ENCODE measurements at places on chromosomes 7 and 10. TPM values are rescaled to one million over a fixed set of nuclear protein-coding genes. Genes with fewer than 3 reads are reported as not detected.

The OR9A2 gene
- not detected for total RNA-seq

The GPR15LG gene
- 480 TPM for total RNA-seq

GRCh38 chr10:62650411-62650810 is 154.1 kb upstream of the ADO start:
- no peak for DNase-seq

DNA sequence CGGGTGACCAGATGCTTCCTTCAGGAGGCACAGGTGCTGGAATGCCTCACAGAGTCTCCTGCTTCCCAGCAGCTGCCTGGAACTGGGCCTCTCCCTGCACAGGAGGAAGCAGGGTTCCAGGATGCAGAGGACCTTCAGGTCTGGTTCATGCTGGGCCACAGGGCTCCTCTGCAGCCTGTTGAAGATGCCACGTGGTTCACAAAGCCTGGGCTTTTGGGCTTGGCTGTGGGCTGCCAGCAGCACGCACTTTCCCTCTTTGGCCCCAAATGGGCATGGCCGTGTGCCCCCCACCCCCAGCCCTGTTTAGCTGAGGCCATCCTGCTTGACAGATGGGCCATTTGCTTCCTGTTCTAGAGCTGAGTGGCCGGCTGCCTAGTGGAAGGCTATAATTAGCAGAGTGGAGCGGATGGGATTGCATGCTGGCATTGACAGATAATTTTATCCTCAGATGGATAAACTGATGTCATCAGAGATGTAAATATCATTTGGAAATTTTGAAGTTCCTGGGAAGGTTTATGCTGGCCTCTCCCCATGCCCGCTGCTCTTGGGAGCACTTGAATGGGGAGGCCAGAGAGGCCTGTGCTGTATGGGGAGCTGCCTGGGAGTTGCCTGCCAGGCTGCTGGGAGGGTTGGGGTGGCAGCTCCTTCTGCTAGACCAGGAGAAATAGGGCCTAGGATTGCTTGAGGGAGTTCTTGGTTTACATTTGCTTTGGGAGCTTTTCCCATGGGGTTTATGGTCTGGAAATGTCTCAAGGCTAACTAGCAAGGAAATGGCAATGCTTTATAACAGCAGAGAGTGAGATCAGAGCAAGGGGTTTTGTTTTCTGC is 28.2 kb downstream of the TSPAN15 start:
- DNase-seq: no peak

DNA sequence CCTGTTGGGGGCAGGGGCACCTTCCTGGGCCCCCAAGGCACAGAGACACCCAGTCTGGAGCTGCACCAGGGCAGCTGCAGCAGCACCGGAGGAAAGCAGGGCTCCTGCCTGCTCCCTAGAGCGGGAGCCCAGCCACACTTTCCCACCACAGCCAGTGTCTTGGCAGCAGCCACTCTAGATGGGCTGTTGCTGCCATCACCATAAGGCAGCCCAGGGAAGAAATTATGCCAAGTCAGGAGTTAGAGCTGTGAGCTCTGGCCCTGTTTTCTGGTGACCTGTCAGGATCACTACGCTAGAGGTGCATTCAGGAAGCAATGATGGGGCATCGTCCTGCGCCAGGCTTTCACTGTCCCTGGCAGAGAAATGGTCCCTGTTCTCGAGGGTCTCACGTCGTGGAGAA is 38.0 kb upstream of the ZNRF2 start:
- DNase-seq: no peak

DNA sequence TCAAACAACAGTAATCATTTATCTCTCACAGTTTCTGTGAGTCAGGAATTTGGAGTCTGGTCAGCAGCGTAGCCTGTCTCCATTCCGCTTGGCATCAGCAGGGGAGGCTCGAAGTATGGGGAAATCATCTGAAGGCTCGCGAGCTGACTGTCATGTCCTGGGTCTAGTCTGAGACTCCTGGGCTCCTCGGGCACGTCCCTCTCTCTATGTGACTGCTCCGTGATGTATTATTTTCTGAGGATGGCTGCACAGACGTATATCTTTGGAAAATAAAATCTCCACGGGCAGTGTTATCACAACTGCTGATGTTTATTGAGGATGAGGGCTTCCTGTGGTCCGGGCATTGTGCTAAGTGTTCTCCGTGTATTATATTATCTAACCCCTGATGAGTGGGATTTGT is 23.3 kb upstream of the PCGF5 start:
- no peak for DNase-seq

GRCh38 chr10:100647928-100648327 is 97.5 kb upstream of the PAX2 start:
- no peak for DNase-seq

- no peak for DNase-seq
Measured at GRCh38 chr7:71019706-71020105, 112.2 kb upstream of the GALNT17 start.

DNA sequence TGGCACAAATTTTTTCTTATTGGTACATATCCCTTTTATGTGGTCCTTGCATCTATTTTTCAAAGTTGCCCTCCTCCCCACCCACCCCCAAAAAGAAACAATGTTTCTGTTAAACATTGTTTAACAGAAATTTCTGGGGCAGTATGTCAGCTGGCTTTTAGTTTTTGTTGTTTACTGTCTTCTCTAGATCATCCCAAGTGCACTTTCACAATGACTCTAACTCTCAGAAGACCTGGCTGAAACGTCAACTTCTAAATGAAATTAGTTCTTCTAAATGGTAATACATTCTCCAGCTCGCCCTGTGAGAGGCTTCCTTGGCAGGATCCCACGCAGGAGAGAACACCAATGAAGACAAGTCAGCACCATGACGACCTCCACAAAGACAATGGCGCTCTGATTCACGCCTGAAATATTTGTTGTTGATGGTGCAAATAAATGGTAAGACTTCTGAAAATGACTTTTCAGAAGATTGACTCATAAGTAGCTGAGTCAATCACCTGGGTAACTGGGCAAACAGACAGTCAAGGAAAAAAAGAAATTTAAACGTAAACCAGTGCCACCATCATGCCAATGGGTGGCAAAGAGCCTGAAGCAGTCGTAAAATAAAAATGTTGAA is 293.7 kb downstream of the FZD1 start:
- no peak for DNase-seq

The CRHR2 gene
- total RNA-seq: not detected

The SVOPL gene
- 4.1 TPM for total RNA-seq

GRCh38 chr7:128815289-128815942 is 14.8 kb upstream of the FLNC start:
- DNase-seq: no peak

GRCh38 chr10:129836253-129836652 is 127.8 kb downstream of the EBF3 start:
- no peak for DNase-seq

GRCh38 chr10:128062881-128063563 is 63.2 kb downstream of the MKI67 start:
- DNase-seq: peak; percentile 58

DNA sequence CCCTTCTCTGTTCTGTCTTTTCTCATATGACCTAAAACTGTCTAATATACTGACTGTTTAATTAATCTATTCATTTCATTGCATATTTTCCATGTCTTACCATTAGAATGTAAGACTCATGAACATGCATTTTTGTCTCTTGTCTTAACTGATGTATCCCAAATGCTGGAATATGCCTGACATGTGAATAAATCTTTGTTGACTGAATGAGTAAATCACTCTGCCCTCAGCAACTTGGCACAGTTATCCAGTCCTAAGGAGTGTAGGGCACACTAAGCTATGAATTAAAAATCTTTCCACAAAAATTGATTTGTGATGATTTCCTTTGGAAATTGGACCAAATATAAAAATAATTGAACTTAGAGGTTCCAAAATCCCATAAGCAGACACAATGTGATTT is 111.3 kb downstream of the ETV1 start:
- DNase-seq: no peak

GRCh38 chr7:133741703-133742102 is 385.4 kb upstream of the LRGUK start:
- no peak for DNase-seq

GRCh38 chr10:62109587-62110293 is 158.9 kb downstream of the RTKN2 start:
- DNase-seq: no peak

DNA sequence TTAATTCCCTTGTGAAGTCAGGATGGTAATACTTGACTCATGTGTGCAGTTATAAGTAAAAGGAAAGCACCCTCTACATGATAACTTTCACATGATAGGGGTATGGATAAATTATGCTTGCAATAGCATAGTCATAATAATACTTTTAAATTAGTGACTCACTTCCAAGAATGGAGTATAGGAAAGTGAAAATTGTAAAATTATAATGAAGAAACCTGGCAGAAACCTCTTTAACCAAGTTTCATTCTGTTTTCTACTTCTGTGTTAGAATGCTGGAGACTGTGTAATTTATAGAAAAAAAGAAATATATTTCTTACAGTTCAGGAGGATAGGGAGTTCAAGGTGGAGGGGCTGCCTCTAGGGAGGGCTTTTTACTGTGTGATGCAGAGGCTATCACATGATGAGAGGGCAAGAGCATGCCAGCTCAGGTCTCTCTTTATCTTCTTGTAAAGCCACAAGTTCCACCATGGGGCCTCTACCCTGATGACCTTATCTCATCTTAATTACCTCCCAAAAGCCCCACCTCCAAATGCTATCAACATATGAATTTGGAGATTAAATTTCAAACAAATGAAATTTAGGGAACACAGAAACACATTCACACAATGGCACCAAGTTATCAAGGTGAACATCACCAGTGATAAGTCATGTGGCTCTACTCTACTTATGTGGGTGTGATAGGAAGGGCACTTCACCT is 43.2 kb downstream of the HDAC9 start:
- no peak for DNase-seq

The EPO gene
- not detected for total RNA-seq

DNA sequence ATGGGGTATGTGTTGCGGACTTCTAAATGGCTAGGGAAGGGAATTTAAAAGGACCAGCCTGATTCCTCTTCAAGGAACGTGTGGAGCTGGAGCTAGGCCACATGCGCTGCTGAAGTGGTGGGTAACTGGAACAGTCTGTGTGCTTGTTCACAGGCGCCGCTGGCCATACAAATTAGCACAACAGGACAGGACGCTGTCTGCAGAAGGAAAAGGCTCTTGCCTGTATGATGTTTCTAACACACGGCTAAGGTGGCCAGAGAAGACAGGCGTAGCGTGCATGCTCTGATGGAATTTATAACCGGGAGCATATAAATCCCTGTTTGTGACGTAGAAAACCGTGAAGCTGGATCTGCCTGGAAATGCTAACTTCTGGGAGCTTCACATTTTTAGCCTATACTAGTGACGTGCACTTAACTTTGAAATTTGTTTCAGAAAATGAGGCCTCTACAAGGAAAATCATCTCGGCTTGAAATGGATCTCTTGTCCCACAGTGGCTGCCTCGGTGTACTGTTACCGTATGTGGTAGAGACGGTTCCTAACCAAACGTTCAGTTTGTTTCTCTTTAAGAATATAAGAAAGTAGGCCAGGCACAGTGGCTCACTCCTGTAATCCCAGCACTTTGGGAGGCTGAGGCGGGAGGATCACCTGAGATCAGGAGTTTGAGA is 569.4 kb downstream of the PTPRN2 start:
- no peak for DNase-seq

GRCh38 chr7:105577251-105577650 is 4.0 kb downstream of the EFCAB10 start:
- no peak for DNase-seq

The HMX2 gene
- total RNA-seq: not detected

The UPK3BL2 gene
- total RNA-seq: 49.0 TPM

The ARMC3 gene
- total RNA-seq: not detected

- DNase-seq: no peak
Measured at GRCh38 chr7:149690688-149691446, 82.5 kb downstream of the ZNF467 start.

The MYOZ1 gene
- not detected for total RNA-seq

GRCh38 chr7:43076606-43077005 is 35.8 kb upstream of the HECW1 start:
- DNase-seq: no peak

- no peak for DNase-seq
Measured at GRCh38 chr7:69309601-69310000, 288.7 kb upstream of the AUTS2 start.

The UNCX gene
- not detected for total RNA-seq

The DMTF1 gene
- total RNA-seq: 77.4 TPM

DNA sequence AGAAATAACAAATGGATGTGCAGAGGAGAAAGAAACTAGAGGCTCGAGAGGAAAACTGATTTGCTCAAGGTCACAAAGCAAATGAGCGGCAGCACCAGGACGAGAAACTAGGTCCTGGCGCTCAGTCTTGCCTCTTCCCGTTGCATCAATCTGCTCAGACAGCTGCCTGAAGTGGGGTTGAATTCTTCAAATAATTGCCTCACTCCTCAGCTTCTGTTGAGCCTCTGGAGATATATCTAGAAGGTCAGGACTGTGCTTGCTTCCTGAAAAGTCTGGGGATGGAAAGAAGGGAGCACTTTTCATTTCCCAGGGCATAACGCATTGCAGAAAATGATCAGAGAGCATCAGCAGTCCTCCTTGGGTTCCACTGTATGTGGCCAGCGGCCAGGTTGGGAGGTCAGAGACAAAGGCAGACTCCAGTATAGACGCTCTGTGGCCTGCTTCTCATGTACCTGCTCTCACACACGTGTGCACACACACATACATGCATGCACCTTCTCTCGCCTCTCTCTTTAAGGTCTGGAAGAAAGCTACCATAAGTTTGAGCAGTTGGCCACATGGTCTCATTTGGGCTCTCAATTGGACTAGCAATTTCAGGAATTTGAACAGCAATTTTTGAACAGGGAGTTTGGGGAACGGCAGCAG is 83.7 kb upstream of the DUSP5 start:
- no peak for DNase-seq

The SPDYE2 gene
- not detected for total RNA-seq

DNA sequence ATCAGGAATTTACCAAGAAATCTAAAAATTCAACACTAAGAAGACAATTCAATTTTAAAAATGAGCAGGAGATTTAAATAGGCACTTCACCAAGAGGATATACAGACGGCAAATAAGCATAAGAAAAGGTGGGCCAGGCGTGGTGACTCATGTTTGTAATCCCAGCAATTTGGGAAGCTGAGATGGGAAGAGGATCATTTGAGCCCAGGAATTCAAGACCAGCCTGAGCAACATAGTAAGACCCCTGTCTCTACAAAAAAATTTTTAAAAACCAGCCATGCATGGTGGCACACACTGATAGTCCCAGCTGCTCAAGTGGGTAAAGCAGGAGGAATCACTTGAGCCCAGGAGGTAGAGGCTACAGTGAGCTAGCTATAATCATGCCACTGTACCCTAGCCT is 3.5 kb upstream of the AKR1D1 start:
- no peak for DNase-seq

All from transverse colon (tissue), 4 donors.